ENCODE measurements at places on chromosomes 13 and 19.
A peak's percentile ranks its signal among the peaks of the same experiment; 100 is the strongest.

- DNase-seq, result peak; percentile 41
Observed at GRCh38 chr19:34254046-34254697, at the start of gene GARRE1. GARRE1 (plus strand) TSS chr19:34254554; CDS start chr19:34300474, 45,920 bp downstream.

- no peak for DNase-seq
Observed at GRCh38 chr19:40716031-40716481, 630 bp downstream of the COQ8B start.

GRCh38 chr19:43555185-43555770 lies 20.0 kb downstream of the XRCC1 start:
- DNase-seq, result peak; percentile 71

- DNase-seq, result no peak
Observed at GRCh38 chr19:3668331-3669081, 31.8 kb downstream of the PIP5K1C start.

GRCh38 chr13:20826301-20826700 lies 52.5 kb upstream of the EEF1AKMT1 start:
- DNase-seq, result no peak

DNA sequence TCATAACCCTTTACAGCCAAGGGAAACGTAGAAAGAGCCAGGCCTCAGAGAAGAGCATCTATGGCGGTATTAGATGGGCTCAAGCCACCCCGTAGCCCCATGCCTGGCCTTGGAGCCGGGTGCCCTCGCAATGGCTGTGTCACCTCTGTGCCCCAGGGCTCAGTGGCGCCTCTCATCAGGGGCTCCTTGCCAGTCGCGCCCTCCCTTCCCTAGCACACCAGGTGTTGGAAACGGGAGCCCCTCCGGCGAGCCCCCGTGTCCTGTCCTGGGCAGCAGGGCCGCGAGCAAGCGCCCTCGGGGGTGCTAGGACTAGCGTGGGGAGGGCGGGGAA lies 453 bp downstream of the ZNF256 start:
- DNase-seq, result no peak

GRCh38 chr13:68030152-68030809 lies 800.1 kb upstream of the PCDH9 start:
- DNase-seq, result no peak

DNA sequence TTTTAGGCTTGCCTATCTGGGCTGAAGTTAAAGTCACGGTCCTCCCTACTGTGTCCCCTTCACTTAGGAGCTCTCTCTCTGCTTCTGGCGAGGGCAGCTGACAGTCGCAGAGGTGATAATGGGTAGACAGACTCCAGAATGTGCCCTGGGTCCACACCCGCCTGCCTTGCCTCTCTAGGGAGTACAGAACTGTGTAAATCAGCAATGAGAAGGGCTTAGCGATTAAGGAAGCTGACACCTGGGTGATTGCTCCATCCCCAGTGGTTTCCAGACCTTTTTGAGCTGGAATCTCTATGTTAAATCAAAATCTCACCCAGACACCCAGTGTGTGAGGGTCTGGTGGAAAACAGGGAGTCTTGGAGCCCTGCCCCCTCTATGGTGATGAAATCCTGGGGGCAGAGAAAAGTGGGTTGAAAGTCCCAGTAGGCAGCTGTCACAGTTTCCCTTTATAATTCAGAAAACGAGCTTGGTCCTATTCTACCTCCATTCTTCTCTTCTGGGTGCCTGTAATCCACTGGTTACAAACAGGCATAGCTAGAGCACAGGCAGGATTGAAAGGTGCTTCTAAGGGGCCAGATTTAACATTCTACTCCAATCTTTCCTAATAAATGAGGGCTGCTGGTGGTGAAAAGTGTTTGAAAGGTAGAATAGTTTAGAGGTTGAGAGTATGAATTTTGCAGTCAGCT lies 46.9 kb downstream of the OLFM4 start:
- no peak for DNase-seq

GRCh38 chr13:48942131-48942530 lies 33.6 kb upstream of the FNDC3A start:
- DNase-seq, result no peak

- no peak for DNase-seq
Observed at GRCh38 chr13:98582947-98583346, 6.0 kb upstream of the STK24 start.

DNA sequence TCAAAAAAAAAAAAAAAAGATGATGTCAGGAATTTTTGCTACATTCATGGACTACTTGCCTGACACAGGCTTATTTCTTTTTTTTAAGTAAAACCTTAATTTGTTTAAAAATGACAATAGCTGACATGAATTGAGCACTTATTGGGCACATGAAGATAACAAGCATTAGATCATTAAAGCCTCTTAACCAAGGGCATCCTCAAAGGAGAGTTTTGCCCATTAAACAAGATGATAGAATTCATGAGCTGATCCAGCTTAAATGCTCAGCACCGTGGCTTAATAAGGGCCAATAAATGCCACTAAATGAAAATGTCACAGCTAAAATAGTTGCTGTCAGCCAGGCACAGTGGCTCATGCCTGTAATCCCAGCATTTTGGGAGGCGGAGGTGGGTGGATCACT lies 19.3 kb downstream of the FBXO17 start:
- no peak for DNase-seq

- DNase-seq, result no peak
Observed at GRCh38 chr19:13629687-13630357, 123.5 kb upstream of the CACNA1A start.

- DNase-seq, result no peak
Observed at GRCh38 chr19:45766296-45766868, 2.7 kb downstream of the SIX5 start.

- no peak for DNase-seq
Observed at GRCh38 chr19:48196933-48197665, 26.6 kb downstream of the ZSWIM9 start.

DNA sequence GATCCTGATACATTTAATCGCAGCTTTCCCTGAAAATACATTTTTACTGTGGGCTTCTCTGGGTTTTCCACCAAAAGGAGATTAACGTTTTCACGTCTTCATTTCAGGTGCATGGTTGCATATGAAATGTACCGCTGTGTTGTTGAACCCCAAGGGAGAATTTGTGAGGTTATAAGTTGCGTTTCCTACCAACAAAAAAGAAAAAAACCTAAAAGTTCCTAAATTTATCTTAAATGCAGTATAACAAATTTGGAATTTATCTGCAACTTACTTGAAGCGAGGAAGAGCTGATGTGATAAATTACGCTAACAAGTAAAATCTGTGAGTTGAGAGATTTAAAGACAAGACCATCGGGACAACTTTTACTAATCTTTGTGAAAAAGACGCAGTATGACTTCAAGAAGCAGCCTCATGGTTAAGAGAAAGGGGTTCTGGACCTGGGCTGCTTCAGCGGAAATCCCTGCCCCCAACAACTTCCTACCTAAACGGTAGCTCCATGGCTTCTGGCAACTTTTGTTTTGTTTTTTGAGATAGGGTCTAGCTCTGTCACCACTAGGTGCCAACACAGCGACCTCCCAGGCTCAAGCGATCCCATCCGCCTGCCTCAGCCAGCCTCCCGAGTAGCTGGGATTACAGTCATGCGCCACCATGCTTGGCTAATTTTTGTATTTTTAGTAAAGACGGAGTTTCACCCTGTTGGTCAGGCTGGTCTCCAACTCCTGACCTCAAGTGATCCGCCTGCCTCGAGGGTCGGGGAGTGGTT lies 958 bp upstream of the OBI1 start:
- DNase-seq, result no peak

Measured in iPS DF 6.9 (cell line).